Stimulated activated CD4-positive, alpha-beta T cell treated with anti-CD3 and anti-CD28 coated beads, Interleukin-4, amount 100 ng/mL, for 4 hours (primary cell): ENCODE measurements at places on chromosomes 5 and 9.

DNA sequence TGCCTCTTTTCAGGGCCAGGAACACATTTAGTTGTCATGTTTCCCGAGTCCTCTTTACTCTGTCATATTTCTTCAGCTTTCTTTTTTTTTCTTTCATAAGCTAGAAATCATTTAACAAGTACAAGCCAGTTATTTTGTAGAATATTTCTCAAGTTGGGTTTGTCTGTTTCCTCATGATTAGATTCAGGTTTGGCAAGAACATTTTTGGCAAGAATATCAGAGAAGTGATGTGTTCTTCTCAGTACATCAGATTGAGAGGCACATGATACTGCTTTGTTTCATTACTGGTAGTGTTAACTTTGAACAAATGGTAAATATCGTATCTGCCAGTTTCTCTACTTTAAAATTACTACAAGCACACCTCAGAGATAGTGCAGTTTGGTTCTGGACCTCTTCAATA lies 45.1 kb downstream of the PCSK5 start:
- no peak for DNase-seq

GRCh38 chr5:50824109-50824508 lies 157.7 kb downstream of the PARP8 start:
- no peak for DNase-seq

DNA sequence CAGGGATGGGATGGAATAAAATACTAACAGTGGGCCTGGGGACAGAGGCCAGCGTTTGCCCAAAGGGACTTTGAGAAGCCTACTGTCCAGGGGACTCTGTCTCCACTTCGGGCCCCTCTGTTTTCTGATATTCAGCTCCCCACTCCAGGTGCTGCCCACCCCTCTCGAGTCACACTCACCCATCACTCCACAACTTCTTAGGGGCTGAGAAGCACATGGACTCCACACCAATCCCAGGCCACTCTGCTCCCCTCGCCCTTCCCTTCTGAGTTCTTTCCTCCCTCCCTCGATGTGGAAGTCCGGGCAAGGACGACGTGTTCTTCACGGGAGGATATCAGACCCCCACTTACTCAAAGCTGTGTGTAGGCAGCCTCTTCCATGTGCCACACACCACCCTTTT lies 124.5 kb downstream of the BARX1 start:
- DNase-seq, result no peak

- DNase-seq, result no peak
These were observed 129.3 kb downstream of the MRPL36 start for GRCh38 chr5:1670351-1670750.

- no peak for DNase-seq
These were observed 297.0 kb upstream of the CLINT1 start for GRCh38 chr5:158155811-158156505.

DNA sequence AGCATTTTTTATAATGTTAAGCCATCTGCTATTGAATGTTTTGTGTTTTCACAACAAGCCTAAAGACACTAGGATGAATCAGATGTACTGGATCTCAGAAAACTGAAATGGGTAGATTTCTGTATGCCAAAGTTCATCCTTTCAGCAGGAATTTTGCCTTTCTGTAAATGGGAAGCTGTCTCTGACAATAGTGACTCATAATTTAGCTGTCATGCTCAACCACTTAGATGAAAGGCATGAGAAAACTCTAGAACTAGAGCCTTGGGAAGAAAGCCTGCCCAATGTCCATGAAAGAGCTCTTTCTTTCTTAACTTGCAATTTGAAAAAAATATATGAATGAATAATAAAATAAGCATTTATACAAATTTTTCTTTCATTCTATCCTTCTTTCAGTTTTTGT lies 616.0 kb upstream of the EDIL3 start:
- no peak for DNase-seq

DNA sequence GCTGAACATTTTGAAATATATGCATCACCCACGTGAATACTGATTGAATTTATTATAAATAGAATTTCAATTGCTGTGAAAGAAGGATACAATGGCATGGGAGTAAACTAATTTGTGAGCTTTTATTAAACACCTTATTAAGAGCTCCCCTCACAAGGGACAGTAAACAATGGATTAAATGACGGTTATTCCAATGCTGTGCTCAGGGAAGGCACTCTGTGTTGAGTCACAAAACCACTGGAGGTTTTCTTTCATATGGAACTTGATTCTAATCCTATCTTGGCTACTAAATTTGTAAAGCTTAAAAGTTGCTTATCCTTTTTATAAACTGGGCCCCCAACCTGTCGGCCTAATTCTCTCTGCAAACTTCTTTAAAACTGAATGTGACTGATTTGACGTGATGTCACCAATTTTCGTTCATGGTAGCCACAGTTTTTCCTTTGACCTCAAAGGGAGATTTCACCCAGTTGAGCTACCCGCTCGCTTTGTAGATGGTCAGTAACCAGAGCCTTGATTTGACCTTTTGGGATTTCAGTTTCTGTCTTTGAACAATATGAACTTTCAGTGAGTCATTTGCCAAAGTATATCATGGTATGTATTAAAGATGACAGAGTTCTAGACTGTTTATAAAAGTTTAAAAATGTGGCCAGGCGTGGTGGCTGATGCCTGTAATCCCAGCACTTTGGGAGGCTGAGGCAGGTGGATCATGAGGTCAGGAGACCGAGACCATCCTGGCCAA lies 61.3 kb upstream of the PIK3R1 start:
- no peak for DNase-seq

- DNase-seq, result no peak
These were observed 8.7 kb upstream of the IL7R start for GRCh38 chr5:35847961-35848360.

GRCh38 chr9:137918331-137919094 lies 40.9 kb downstream of the CACNA1B start:
- DNase-seq, result no peak
